Stimulated activated CD8-positive, alpha-beta memory T cell treated with anti-CD3 and anti-CD28 coated beads, Interleukin-15, amount 100 ng/mL, for 48 hours (primary cell): ENCODE measurements at places on chromosomes 11 and 22.
A peak's percentile ranks its signal among the peaks of the same experiment; 100 is the strongest.

DNA sequence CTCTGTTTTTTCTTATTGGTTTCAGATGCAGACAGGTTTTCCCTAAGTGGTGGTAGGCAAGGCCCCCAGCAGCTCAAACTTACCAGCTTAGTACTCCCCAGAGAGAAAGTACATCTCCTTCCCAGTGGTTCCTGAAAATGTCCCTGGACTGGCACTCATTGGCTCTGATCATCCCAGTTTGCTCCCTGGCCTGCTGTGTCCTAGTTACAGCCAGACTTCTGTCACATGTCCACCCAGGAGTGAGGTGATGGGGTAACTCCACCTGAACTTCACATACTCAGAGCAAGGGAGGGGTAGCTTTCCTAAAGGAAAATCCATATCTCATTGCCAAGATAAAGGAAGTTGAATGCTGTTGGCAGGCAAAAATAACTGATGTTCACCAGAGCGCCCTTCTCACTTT lies 237.0 kb upstream of the MPPED2 start:
- DNase-seq = no peak

DNA sequence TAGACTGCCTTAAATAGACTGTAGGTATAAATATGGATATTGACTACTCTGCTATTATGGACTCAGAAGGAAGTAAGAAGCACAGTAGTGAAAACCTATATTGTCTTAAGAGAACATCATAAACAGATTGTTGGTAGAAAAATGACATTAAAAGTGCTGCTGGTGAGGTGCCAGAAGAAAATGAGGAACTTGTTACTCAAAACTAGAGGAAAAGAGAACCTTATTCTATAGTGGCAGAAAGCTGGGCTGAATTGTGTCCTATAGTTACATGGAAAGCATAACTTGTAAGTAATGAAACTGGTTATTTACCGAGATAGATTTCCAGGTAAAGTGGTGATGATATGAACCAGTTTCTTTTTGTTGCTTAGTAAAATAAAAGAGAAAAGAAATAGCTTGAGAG lies 109.7 kb upstream of the CTSC start:
- DNase-seq = no peak

GRCh38 chr11:122668562-122669090 lies 13.1 kb downstream of the UBASH3B start:
- DNase-seq = no peak

DNA sequence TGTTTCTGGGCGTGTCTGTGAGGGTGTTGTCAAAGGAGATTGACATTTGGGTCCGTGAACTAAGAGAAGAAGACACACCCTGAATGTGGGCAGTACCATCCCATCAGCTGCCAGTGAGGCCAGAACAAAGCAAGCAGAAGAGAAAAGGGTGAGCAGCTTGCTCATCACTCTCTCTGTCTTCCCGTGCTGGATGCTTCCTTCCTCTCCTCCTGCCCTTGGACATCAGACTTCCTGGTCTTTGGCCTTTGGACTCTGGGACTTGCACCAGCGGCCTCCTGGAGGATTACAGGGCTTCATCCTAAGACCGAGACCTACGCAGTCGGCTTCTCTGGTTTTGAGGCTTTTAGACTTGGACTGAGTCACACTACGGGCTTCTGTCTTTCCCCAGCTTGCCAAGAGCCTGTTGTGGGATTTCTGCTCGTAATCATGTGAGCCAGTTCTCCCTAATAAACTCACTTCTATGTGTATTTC lies 18.8 kb downstream of the APOL2 start:
- no peak for DNase-seq

DNA sequence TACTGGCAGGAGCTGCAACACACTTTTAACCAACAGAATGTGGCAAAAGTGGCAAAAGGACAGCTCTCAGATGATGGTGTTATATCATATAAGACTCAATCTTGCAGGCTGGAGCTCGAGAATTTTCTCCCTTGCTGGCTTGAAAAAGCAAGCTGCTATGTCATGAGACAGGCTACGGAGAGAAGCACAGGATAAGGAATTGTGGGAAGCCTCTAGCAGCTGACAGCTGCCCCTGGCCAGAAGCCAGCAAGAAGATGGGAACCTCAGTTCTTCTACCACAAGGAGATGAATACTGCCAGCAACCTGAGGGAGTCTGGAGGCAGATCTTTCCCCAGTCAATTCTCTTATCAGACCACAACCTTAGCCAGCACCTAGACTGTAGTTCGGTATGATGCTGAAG lies 24.6 kb downstream of the FXYD6 start:
- DNase-seq = no peak

- peak; percentile 45 for DNase-seq
Measured at GRCh38 chr11:33987975-33988580, 63.5 kb upstream of the CAPRIN1 start.

DNA sequence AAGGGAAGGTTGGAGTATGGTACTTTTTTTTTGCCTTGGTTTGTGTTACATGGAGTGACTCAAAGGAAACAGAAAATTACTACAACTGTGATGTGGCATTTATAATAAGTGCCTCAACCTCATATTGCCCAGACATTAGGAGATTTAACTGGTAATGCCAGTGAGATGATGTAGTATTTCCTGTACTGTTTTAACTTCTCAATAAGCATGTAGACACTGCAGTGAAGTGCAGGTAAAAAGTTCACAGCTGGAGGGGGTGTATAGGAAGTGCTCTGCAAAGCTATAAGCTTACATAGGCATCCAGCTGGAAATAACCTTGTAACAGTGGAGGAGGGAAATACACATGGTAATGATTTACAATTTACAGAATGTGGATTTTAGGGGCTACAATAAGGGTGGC lies 138.2 kb upstream of the MTMR2 start:
- no peak for DNase-seq

GRCh38 chr22:30635273-30636225 lies at the start of gene SLC35E4:
TSS of gene SLC35E4 (plus strand) at chr22:30635781. CDS start at chr22:30636451, 670 bp downstream.
- peak; percentile 94 for DNase-seq
